K562 (cell line): ENCODE measurements at places on chromosomes 7 and 10. TPM values are rescaled to one million over a fixed set of nuclear protein-coding genes. Genes with fewer than 3 reads are reported as not detected.
A peak's percentile ranks its signal among the peaks of the same experiment; 100 is the strongest.

CNNM1 gene
- not detected in 2 replicates for total RNA-seq

DNA sequence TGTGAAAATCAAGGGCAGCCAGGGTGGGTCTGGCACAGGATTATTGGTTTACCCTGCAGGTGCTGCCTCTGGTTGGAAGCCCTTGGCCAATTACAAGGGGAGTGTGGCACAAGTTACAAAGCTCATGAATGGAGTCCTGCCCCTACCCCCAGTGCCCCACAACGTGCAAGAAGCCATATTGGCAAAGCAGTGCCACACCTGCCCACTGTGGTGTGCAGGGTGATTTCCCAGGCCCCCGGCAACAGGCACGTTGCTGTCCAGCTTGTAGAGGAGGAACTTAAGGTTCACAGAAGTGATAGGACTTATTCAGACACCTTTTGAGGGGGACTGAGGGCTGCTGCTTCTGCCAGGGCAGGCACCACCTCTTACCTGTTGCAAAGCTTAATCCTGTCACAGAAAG is 11.4 kb downstream of the LHPP start:
- H3K4me3 ChIP-seq: no peak overlapping the region
- no peaks in the 10 kb centered on the region for H3K36me3 ChIP-seq
- no peaks in the 10 kb centered on the region for H3K27me3 ChIP-seq

WDR86 gene
- total RNA-seq: 0.09 TPM in 1 of 2 replicates, not detected in the other

GRCh38 chr10:13448216-13448615 is 80.6 kb downstream of the BEND7 start:
- no peaks in the 10 kb centered on the region for H3K27me3 ChIP-seq
- H3K36me3 ChIP-seq: no peaks in the 10 kb centered on the region
- H3K27ac ChIP-seq: no peak overlapping the region
- no peaks in the 10 kb centered on the region; the same call in 2 of the 3 replicates for H3K4me1 ChIP-seq

- no peaks in the 10 kb centered on the region for H3K27me3 ChIP-seq
- H3K4me3 ChIP-seq: peak overlapping the region; percentile 57
- peaks cover 20% of the 10 kb centered on the region; the same call in 1 of the 3 replicates for H3K36me3 ChIP-seq
- H3K4me1 ChIP-seq: peaks cover 11% of the 10 kb centered on the region
- H3K27ac ChIP-seq: peak overlapping the region; percentile 98
Measured at GRCh38 chr7:32496052-32496813, 944 bp downstream of the AVL9 start.

- H3K27ac ChIP-seq: no peak overlapping the region
- H3K27me3 ChIP-seq: peaks cover 26% of the 10 kb centered on the region
- no peaks in the 10 kb centered on the region for H3K4me1 ChIP-seq
- H3K36me3 ChIP-seq: no peaks in the 10 kb centered on the region
- no peak overlapping the region for H3K4me3 ChIP-seq
- no peak for DNase-seq
Measured at GRCh38 chr7:151599401-151600227, 79.9 kb upstream of the RHEB start.
